ENCODE measurements at places on chromosomes 12 and 14.

DNA sequence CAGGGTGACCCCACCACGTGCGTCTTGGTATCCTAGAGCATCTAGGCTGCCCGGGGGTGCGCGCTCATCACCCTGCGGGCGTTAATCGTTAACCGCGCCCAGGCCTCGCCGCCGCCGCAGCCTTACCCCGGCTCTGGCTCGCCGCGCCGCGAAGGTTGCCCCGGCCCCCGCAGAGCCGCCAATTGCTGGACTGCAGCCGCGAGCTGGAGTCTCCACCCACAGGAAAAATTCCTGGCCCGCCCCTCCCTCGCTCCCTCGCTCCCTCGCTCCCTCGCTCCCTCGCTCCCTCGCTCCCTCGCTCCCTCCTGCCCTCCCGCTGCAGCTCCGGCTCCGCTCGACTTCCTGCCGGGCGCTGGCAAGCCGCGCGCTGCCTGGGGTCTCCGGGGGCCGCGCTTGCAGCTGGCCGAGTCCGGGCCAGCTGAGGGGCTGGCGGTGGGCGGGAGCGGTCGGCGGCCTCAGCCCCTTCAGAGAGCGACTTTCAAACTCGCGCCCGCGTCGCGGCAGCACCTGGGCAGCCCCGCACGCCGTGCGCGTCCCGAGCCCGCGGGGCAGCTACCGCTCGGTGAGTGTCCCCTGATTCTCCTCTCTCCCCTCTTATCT lies at the start of gene PLEKHG3:
TSS of gene PLEKHG3 (plus strand) at position 282 of the 600 bp plus-strand sequence. CDS start 23,208 bp downstream, outside the sequence.
- DNase-seq = no peak

GRCh38 chr14:54931101-54931500 lies 28.5 kb upstream of the GCH1 start:
- no peak for DNase-seq

GRCh38 chr12:40614923-40615322 lies 77.3 kb upstream of the CNTN1 start:
- no peak for DNase-seq

GRCh38 chr12:15550793-15551192 lies 228.5 kb downstream of the PTPRO start:
- DNase-seq = no peak

- DNase-seq = no peak
Observed at GRCh38 chr12:90947869-90948268, 7.1 kb downstream of the CCER1 start.

All from activated T-helper 1 cell treated with Interleukin-2 at 50 U/mL for 16 hours (primary cell).